ENCODE measurements at places on chromosomes 7 and 10.

DNA sequence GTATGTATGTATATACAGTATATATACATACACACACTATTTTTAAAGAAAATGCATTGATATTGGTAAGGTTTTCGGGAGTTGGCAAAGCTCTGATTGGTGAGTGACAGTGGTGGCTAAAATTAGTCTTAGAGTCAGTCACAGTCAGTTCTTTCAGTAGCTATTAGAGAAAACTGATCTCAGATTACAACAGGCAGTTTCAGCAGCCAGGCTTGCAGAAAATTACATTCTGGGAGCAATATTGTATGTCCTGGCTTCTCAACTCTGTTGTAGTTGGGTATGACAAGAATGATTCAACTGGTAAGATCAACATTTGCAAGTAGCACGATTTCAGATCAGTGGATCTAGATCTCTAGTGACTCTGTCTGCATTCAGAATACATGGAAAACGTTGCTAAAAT lies 897.9 kb upstream of the AUTS2 start:
- no peaks in the 10 kb centered on the region for H3K4me1 ChIP-seq
- H3K27ac ChIP-seq: no peak overlapping the region
- H3K4me3 ChIP-seq: no peak overlapping the region
- H3K36me3 ChIP-seq: no peaks in the 10 kb centered on the region

- no peak overlapping the region for H3K4me3 ChIP-seq
- H3K4me1 ChIP-seq: no peaks in the 10 kb centered on the region
- H3K27me3 ChIP-seq: no peaks in the 10 kb centered on the region
- H3K36me3 ChIP-seq: no peaks in the 10 kb centered on the region
- H3K27ac ChIP-seq: no peak overlapping the region
- DNase-seq: peak; percentile 5
Observed at GRCh38 chr10:3902054-3902808, 117.2 kb upstream of the KLF6 start.

- H3K27ac ChIP-seq: no peak overlapping the region
- no peaks in the 10 kb centered on the region for H3K27me3 ChIP-seq
- H3K36me3 ChIP-seq: no peaks in the 10 kb centered on the region
- H3K4me3 ChIP-seq: no peak overlapping the region
- DNase-seq: no peak
Observed at GRCh38 chr7:159211540-159212182, 67.0 kb upstream of the VIPR2 start.

DNA sequence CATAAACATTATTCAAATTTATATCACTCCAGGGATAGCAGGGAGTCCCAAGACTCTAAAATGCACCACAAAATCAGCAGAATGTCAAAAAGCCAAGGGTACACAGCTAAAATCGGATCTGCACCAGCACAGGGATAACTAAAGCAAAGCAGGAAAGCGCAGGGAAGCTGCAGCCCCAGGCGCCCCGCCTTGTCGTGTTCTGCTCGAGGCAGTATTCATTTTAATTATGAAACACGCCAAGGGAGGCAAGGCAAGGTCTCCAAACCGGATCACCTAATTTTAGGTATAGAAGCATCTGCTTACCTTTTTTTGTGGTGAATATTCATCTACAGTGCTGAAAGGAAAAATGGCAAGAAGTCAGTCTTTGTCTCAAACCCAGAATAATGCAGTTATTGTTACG lies 199.4 kb downstream of the RAPGEF5 start:
- no peaks in the 10 kb centered on the region for H3K36me3 ChIP-seq
- H3K4me3 ChIP-seq: no peak overlapping the region

DNA sequence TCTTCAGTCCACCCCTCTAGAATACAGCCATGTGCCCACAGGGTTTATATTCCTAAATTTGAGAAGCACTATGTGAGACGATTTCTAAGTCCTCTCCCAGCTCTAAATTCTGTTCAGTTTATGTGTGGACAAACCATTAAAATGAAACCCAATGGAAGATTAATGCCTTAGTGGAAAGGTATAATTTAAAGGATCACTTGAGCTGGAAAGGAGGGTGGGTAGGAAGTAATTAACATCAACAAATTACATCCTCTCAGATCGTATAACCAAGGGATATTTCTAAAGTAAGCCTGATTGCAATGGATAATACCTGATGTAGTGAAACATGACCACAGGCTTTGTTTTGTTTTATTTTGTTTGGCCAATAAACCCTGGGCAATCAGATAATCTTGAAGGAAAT lies 511.0 kb upstream of the COBL start:
- DNase-seq: no peak
- H3K27me3 ChIP-seq: no peaks in the 10 kb centered on the region
- H3K4me1 ChIP-seq: no peaks in the 10 kb centered on the region
- peaks cover 3% of the 10 kb centered on the region for H3K36me3 ChIP-seq
- H3K4me3 ChIP-seq: no peak overlapping the region

Data from neural progenitor cell (in vitro differentiated cells).